ENCODE measurements at places on chromosomes 11 and 22. TPM values are rescaled to one million over a fixed set of nuclear protein-coding genes. Genes with fewer than 3 reads are reported as not detected.
A peak's percentile ranks its signal among the peaks of the same experiment; 100 is the strongest.

- peak within 1 kb of the TSS; percentile 83 for H3K4me3 ChIP-seq
- no peak within 1 kb of the TSS for H3K27ac ChIP-seq
- peak; percentile 39 for DNase-seq
- peaks cover 3% of the 10 kb centered on the region for H3K27me3 ChIP-seq
- H3K36me3 ChIP-seq = no peaks in the 10 kb centered on the region
Measured at GRCh38 chr11:5596607-5597201, at the start of gene TRIM6. Gene TRIM6, plus strand, starts transcription at chr11:5596637. Its CDS starts 261 bp downstream, at chr11:5596898.

- H3K36me3 ChIP-seq = no peaks in the 10 kb centered on the region
- peaks cover 50% of the 10 kb centered on the region for H3K4me1 ChIP-seq
- peak overlapping the region; percentile 49 for H3K4me3 ChIP-seq
- H3K27ac ChIP-seq = no peak overlapping the region
- peak; percentile 16 for DNase-seq
Measured at GRCh38 chr11:3153291-3153861, 11.7 kb downstream of the OSBPL5 start.

DNA sequence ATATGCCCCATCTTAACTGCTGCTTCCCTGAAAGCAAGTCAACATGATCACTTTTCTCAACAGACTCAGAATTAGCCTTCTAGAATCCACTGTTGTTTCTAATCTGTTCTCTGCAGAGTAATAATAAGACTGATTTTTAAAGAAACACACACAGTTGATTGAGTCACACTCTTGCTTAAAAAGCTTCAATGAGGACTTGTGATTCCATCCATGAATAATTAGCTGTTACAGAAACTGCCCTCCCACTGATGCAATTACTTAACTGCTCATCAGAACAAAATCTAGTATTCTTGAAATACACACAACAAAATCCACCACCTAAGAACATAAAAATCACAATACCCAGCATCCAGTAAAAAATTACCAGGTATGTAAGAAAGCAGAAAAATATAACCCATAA, 100.5 kb upstream of the TIMP3 start:
- DNase-seq = no peak
- H3K36me3 ChIP-seq = peaks cover 14% of the 10 kb centered on the region
- H3K27me3 ChIP-seq = peaks cover 2% of the 10 kb centered on the region
- no peak overlapping the region for H3K27ac ChIP-seq
- H3K4me3 ChIP-seq = no peak overlapping the region
- H3K4me1 ChIP-seq = peaks cover 2% of the 10 kb centered on the region

GRCh38 chr22:50048061-50048765, 9.9 kb downstream of the TTLL8 start:
- peaks cover 3% of the 10 kb centered on the region for H3K27me3 ChIP-seq
- H3K27ac ChIP-seq = no peak overlapping the region
- H3K4me1 ChIP-seq = no peaks in the 10 kb centered on the region
- peaks cover 14% of the 10 kb centered on the region for H3K36me3 ChIP-seq
- H3K4me3 ChIP-seq = no peak overlapping the region

TCN1 gene
- total RNA-seq = not detected

ARL2 gene
- total RNA-seq = 68.4 TPM
